Prostate gland (tissue), 2 donors: ENCODE measurements at places on chromosomes 5 and 9. TPM values are rescaled to one million over a fixed set of nuclear protein-coding genes. Genes with fewer than 3 reads are reported as not detected.

Gene GADD45G
- 28.4 TPM for total RNA-seq

Gene KIF4B
- not detected for total RNA-seq

DNA sequence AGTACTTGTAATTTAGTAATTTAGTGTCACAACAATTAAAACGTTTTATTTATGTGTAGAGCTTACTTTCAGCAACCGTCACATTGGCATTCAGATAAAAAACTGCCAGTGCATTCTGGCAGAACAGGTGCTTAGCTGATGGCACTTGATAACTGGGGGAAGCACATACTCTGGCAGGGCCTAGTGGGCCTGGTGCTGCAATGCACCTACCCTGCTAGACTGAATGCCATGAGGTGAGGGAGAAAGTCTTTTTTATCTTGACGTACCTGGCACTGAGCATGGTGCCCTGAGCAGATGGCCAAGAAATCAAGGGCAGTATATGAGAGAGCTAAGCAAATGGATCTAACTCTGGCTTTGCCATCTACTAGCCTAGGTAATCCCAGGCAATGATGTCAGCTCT is 280.6 kb upstream of the EFNA5 start:
- DNase-seq = no peak

- DNase-seq = no peak
Measured at GRCh38 chr9:88307136-88307535, 81.1 kb upstream of the SPIN1 start.

- no peak for DNase-seq
Measured at GRCh38 chr5:40669606-40670390, 9.9 kb upstream of the PTGER4 start.

- no peak for DNase-seq
Measured at GRCh38 chr9:86512929-86513328, 158.7 kb upstream of the TUT7 start.
